ENCODE measurements at places on chromosomes 13 and 19.

DNA sequence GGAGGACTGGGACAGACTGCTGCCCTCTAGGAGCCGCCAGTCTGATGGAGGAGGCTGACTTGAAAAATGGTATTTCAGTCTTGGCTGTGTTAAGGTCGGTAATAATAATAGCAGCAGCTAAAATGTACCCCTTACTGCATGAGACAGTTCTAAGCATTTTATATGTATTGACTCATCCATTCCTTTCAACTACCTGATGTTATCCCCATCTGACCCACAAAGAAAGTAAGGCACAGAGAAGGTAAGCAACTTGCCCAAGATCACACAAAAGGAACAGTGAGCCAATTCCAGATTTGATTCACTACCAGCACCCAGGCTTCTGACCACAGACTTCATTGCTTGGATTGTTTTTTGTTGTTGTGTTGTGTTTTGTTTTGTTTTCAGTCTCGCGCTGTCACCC, 4.0 kb downstream of the NCAN start:
- no peak for DNase-seq

- no peak for DNase-seq
Observed at GRCh38 chr19:50401605-50402450, 16.9 kb upstream of the SPIB start.

- DNase-seq: peak; percentile 74
Observed at GRCh38 chr19:29845574-29846176, 33.9 kb downstream of the CCNE1 start.

GRCh38 chr19:48926909-48927308, 6.6 kb upstream of the DHDH start:
- DNase-seq: peak; percentile 96

DNA sequence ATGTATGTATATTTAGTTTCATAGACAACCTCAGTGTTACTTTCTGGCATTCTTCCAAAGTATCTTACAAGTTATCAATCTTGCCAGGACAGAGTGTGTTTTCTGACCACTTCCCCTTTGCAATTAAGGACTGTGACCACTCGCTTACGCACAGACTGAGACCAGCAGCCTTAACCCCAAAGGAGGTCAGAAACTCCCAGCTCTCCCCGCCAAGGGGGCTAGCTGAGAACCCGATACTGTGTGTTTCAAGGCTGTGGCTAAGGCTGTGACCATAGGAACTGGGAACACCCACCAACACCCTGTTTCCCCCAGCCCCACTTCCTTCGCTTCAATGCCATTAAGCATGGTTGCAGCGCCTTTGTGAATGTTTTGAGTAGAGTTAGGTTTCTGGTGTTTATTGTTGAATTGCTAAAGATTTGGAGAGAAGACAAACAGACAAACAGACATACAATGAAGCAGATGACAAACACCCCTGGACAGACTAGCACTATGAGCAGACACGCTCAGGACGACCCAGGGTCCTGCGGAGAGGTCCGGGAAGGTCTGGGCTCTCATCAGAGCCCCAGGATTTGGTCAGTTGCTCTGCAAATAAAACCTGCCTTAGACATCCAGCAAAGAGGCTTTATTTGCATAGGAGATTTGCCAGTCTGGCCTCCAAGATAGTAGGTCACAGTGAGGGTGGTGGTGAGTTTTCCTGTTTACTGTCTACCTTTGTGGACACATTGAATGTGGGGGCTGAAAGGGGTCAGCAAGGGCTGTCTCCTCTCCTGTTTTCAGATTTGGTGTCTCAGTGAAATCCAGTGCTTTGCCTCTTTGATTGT, 25.0 kb upstream of the TNFSF11 start:
- peak; percentile 95 for DNase-seq

DNA sequence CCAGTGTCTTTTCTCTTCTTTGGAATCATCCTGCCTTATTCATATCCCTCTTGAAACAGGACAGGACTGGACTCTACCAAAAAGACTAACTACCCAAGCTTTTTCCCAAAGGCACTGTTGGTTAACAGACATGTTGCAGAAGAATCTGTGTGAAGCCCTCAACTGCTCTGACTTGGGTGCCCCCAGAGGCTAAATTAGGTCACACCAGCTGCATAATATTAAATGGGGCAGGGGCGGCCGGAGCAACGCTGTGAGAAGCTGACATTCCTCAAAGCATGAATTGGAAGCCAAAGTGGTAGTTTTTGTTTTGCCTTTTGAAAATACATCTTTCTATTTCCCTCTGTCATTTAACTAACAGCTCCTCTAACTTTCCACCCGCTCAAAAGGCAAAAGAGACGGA, 185.9 kb downstream of the LHFPL6 start:
- DNase-seq: no peak

GRCh38 chr13:97570442-97570841, 136.5 kb downstream of the RAP2A start:
- DNase-seq: no peak

GRCh38 chr19:51186323-51186722, 38.6 kb upstream of the CD33 start:
- no peak for DNase-seq

DNA sequence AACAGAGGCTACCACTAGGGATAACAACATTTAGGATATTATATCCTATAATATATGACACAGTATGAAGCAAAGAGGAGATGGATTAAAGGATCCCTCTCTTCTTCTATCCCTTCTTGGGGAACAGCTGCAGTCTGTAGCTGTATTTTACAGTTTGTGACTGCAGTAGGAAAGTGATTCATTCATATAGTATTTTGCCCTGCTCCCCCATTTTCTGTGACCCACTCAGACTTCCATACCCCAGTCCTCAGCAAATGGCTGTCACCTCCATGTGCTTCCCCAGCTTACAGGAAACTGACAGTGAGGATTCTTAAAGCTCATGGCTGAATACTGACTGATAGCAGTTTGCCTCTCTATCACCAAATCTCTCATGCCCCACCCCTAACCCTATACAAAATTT, 27.5 kb downstream of the MICU2 start:
- DNase-seq: no peak

- peak; percentile 72 for DNase-seq
Observed at GRCh38 chr13:36297366-36298338, at the start of gene CCDC169. CCDC169 (minus strand) TSS chr13:36297814; CDS start chr13:36297719, 95 bp downstream.

- peak; percentile 74 for DNase-seq
Observed at GRCh38 chr13:110464556-110465333, 96.8 kb downstream of the RAB20 start.

- DNase-seq: no peak
Observed at GRCh38 chr13:29266756-29267733, 328.4 kb downstream of the SLC7A1 start.

DNA sequence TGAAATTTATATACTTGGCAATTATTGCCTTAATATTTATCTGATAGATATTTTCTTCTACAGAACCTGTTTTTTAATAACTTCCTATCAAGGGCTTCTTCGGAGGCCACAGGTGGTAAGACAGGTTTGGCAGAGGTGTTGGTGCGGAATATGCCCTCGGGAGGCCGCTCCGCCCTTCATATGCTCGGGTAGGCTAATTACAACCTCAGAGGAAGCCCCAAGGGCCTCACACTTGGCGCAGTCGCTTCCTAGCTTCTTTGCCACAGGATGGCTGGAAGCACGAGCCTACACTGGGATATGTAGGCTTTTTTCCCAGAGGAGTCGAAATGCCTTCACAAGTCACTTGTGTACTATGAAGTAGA, 68.8 kb downstream of the LMO7 start:
- DNase-seq: no peak

GRCh38 chr19:38172001-38172400, 52.0 kb downstream of the DPF1 start:
- no peak for DNase-seq

DNA sequence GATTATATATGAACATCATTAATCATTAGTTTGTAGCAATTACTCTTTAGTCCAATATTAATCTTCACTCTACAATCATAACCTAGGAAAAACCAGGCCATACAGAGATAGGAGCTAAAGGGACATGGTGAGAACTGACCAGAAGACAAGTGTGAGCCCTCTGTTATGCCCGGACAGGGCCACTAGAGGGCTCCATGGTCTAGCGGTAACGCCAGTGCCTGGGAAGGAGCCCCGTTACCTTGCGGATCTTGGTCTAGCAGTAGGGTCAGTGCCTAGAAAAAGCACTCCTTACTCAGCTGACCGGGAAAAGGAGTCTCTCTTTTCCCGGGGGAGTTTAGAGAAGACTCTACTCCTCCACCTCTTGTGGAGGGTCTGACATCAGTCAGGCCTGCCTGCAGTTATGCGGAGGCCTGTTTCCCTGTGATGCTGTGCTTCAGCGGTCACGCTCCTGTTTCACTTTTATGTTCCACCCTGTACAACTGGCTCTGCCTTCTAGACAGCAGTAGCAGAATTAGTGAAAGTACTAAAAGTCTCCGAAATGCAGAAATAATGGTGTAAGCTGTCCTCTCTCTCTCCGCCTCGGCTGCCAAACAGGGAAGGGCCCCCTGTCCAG, 13.8 kb downstream of the OR7D4 start:
- peak; percentile 71 for DNase-seq

DNA sequence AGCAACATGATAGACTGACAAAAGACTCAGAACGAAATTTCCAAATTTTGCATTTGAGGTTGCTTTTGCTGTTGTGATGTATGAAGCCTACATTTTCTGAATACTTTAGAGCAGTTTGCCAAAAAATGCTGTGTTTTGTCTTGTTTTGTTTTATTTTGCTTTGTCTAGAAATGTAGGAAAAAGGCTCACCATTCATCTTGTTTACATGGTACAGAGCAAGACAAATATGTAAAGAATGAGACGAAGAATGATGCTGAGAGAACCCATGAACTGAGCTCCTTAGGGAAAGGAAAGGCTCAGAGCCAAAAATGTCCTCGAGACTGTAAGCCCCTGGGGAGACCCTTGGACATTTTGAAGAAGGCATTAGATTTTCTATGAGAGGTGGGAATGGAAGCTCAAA, 6.8 kb upstream of the SPART start:
- no peak for DNase-seq

All from suppressor macrophage (primary cell).